NCI-H2029 (cell line): ENCODE measurements at places on chromosomes 5 and 9.

DNA sequence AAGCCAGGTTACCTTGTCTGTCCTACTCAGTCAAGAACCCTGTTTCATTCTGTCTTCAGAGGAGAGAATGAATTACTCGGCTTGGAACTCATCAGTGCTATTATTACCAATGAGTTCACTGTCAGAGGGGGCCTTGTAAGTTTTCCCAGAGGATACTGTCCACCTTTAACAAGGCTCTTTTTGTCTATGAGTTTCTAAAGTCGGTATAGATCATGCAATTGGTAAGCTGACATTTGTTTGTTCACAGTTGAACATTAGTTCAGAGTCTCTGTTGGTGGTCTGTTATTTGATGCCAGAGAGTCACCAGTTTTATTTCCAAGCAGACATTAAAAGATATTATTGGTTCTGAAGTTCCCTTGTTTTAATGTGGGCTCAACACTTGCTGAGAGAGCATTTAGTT lies 58.1 kb upstream of the DHFR start:
- DNase-seq = no peak

DNA sequence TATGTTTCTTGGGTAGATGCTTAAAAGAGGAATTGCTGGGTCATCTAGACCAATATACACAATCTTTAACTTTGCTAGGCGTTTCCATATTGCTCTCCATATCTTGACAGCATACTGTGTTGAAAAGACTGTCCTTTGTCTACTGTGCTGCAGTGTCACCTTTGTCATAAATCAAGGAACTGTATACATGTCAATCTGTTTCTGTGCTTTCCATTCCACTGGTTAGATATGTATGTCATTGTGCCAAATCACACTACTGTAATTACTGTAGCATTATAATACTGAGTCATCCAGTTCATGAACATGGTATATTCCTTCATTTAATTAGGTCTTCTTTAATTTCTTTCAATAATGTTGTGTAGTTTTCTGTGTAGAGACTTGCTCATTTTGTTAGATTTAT lies 149.7 kb upstream of the RASGRF2 start:
- DNase-seq = no peak

DNA sequence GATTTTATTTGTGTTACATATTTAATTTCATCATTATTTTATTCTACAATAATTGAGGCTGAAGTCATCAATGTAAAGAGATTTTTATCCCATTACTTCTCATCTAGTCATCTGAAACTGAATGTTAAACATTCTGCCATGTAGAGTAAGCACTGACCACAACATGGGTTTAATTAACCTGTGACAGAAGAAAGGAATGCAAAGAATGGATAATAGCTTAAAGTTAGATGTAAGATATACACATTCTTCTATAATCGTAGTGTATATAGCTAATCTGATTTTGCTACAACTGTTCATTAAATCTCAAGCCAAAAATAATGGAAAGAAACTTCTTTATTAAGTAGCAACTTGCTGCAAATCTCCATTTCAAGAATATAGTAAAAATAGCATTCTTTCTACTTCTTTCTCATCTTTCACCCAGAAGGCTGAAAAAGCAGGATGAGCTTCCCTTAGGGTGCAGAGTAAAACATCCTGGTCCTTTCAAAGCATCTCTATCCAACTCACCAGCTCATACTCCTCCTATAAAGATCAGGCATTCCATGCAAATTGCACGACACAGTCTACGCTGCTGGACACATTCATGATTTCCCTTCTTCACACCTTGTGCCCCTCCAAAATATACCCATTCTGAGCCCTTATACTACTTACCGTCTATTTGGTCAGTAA lies 115.2 kb downstream of the EFNA5 start:
- no peak for DNase-seq

DNA sequence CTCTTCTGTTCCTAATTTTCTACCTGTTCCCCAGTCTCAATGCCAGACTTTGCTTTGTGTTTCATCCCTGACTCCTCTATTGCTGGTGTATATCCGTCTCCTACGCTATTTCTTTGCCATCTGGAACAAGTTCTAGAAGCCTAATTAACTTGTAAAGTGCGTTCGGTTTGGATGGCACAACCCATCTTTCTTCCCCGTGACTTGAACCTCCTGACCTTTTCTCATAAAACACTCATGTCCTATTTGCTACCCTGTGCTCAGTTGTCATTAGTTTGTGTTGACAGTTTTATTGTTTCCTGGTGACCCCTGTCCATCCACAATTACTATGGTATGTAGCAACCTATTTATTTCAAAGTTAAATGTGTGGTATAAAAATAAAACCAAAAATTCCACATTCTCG lies 323.5 kb downstream of the TLE4 start:
- no peak for DNase-seq

DNA sequence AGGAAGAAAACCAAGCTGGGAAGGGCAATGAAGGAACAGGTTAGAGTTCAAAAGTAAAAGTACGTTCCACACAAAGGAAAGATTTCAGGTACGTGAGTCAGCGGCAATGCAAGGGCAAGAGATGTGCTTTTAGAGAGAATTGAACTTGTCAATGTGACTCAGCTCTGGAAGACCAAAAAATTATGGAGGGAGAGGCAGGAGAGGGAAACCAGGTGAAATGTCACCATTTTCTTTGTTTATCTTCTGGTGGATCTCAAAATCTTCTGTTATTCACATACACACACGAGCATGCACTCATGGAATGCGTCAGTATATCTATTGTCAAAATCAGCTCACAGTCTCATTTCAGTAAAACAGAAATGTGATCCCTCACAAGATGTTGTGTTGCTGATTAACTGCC lies 148.8 kb upstream of the RFX3 start:
- DNase-seq = no peak

DNA sequence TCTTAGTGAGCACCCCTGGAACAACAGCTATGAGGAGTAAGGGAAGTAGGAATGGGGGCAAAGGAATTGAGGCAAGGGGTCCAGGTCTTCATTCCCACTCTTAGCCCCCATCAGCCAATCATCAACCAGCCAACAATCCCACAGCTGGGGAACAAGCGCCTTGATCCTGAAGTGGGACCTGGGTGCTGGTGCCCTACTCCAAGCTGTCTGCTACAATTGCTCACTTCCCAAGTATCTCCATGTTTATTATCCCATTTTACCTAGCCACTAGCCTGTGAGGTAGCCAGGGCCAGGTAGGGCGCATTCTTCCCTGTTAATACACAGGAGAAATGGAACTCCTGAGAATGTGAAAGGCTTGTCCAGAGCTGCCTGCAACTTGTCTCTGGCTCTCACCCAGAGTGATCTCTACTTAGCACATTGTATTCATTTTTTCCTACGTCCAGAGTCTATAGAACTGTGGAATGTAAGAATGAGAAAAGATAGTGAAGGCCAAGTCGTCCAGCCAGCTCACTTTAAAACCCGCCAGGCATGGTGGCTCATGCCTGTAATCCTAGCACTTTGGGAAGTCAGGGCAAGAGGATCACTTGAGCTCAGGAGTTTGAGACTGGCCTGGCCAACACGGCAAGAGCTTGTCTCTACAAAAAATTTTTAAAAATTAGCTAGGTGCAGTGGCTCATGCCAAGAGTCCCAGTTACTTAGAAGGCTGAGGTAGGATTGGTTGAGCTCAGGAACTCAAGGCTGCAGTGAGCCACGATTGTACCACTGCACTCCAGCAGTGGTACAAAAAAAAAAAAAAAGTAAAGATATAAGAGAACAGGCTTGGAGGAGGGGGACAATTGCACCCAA lies 6.2 kb upstream of the DNAJC18 start:
- no peak for DNase-seq

GRCh38 chr9:131478421-131478868 lies 24.3 kb upstream of the POMT1 start:
- DNase-seq = no peak

DNA sequence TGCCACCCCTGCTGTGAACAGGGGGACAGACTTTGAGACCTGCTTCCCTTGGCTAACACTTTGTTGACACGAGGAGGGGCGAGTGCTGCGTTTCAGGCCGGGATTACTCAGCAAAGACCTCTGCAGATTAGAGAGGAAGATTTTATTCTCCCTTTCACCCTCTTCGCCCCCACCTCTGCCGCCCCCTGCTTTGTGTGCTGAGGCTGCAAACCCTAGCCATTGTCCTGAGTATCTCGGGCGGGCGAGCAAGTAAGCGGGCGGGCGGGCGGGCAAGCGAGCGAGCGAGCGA lies 6.0 kb downstream of the ISL1 start:
- no peak for DNase-seq

GRCh38 chr5:113276493-113276892 lies 158.3 kb downstream of the TSSK1B start:
- DNase-seq = no peak

DNA sequence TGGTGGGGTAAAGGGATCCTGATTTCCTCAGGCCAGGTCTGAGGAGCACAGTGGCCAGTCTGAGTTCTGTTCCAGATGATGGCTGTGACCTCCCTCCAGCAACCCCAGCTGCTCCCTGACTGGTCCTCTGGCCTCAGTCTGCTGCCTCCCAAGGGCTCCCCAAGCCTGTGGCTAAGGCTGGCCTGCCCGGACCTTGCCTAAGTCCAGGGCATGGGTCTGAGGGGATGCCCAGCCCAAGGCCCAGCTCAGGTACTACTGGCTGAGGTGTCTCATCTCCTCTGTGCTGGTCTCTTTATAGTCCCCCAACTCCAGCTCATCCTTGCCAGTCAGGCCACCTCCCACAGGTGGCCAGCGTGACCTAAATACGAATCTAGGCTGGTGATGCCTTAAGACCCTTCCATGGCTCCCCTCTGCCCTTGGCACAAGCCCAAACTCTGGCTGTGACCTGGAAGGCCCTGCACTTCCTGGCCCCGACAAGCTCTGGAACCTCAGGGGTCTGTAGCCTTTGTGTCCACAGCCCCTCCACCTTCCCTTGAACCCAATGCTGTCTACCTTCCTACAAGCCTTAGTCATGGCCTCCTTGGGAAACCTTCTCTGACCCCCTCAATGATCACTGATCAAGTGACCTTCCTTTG lies 9.8 kb downstream of the KIF12 start:
- DNase-seq = no peak

- no peak for DNase-seq
Measured at GRCh38 chr5:66234241-66234640, 90.1 kb downstream of the SREK1 start.

GRCh38 chr5:35089334-35090314 lies 41.9 kb upstream of the AGXT2 start:
- peak; percentile 2 for DNase-seq

GRCh38 chr5:16135003-16135402 lies 44.6 kb downstream of the MARCHF11 start:
- peak; percentile 32 for DNase-seq

DNA sequence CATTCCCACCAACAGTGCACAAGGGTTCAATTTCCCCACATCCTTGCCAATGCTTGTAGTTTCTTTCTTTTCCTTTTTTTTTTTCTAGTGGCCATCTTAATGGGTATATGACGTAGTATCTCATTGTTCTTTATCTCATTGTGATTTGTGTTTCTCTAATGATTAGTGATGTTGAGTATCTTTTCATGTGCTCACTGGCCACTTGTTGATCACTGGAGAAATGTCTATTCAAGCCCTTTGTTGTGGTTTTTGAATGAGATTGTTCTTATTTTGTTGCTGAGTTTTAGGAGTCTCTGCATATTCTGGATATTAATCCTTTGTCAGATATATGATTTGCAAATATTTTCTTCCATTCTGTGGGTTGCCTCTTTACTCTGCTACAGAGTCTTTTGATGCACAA lies 1.6 kb upstream of the TMED9 start:
- no peak for DNase-seq

- no peak for DNase-seq
Measured at GRCh38 chr9:77809552-77809951, 161.4 kb upstream of the GNA14 start.

DNA sequence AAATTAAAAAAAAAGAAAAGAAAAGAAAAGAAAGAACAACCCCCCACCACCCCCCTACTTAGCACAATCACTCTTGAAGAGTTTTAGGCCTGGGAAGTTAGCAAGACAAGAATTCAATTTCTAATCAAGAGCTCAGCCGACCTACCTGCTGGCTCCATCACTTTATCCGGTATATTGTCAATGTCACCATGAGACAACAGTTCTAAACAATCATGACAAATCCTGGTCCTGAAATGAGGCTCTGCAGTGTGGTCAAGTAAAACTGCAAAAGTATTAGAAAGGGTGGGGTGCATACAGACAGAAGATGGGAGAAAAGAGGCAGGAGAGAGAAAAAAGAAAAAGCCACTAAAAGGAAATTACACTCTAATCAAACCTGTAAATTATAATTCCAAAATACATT lies 163.7 kb downstream of the TARS1 start:
- DNase-seq = no peak

DNA sequence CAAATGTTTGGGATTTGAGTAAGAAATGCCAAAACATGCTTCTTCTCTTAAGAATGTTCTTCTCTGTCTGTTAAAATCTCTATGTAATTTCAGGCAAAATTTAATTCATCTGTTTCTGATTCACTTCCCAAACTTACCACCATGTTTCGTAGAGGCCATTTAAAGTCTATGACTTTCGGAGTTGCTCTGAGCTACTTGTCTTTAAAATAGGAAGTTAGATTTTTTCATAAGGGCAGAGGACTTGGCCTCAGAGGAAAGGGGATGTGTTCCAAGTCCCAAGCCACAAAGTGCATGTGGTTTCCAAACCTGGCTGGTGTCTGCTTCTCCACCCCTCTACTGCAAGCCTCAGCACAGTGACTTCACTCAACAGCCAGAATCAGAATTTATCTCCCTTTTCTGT lies 111.3 kb upstream of the ADRA1B start:
- DNase-seq = no peak

DNA sequence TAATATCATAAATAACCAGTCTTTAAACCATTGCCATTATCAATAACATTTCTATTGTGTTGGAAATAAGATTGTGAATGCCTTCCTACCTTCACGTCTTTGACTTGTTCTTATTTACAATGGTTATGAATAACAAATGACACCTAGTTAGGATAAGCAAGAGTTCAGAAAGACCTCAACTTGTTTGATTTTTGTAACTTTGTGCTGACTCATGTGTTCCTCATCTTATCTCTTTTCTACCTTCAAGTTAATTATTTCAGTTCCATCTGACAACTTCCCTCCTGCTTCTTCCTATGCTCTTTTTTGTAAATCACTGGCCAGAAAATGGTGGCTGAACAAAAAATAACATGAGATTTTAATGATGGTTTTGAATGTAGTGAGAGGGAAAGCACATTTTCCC lies 538.5 kb upstream of the TUSC1 start:
- no peak for DNase-seq

- no peak for DNase-seq
Measured at GRCh38 chr5:69454460-69455249, 37.9 kb upstream of the OCLN start.

DNA sequence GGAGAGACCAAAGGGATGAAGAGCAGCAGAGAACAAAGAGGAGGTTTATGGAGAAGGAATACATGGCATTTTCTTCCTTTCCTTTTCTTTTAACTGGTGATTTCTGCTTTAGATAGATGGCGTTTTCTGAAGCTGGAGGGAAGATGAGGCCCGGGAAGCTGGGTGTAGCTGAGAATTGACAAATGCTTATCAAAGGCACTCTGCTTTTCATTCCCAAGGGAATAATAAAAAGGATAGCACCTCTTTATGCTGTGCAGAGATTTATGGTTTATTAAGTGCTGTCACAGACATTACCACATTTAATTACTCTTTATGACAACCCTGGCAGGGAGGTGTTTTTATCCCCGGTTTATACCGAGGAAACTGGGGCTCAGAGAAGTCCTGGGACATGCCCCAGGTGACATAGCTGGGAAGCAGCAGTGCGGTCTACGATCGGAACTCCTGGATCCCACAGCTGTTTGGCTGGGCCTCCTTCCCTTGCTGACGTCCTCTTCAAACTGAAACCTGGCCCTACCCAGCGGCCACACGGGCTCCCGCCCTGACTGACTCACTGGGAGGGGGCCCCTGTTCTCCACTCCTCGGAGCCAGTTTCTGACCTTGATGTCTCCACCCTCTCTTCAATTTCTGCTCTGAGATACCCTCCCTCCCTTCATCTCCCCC lies 8.2 kb upstream of the EPB41L4B start:
- DNase-seq = no peak
